Effector memory CD4-positive, alpha-beta T cell (primary cell): ENCODE measurements at places on chromosomes 3 and 15.

DNA sequence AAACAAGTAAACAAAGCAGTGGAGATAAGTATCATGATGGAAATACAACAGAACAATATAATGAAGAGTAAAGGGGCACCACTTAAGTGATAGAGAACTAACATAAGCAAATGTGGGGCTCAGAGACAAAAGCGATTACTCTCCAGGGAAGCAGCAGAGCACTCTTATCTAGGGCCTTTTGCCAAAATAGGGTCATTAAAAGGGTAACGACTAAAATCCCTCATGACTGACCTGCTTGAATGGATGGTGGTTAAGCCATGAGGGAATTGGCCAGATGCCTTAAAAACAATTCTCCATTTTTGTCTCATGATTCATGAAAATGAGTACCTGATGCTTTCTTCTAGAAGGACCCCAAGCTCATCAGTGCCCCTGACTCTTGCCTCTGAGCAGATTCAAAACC, 3.2 kb upstream of the SLC7A14 start:
- H3K27me3 ChIP-seq: peaks cover 7% of the 10 kb centered on the region
- no peaks in the 10 kb centered on the region for H3K36me3 ChIP-seq
- H3K4me1 ChIP-seq: no peaks in the 10 kb centered on the region
- no peak overlapping the region for H3K4me3 ChIP-seq
- no peak for DNase-seq

DNA sequence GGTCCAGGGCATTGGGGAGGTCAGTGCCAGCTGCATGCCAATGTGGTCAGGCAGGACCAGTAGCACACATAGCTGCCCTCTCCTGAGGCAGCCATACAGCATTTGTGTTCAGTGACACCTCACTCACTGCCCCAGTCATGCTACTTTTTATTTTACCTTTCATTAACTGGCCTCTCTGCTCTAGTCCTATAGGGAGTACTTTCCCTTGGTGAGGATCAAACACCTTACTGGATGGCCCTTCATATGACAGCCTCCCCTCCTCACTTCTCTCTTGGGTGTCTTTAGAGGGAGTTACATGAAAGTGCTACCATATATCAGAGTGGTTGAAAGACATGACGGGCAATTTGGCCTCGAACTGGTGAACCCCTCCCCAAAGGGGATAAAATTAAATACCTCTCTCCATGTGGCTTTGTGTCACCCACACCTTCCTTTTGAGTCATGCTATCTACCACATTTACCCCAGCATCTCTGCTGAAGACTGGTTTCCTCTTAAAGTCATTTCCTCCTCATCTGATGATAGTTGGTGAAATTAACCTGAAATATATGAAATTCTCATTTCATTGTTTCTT, 17.6 kb downstream of the RLBP1 start:
- H3K4me3 ChIP-seq: no peak overlapping the region
- H3K27ac ChIP-seq: no peak overlapping the region
- H3K4me1 ChIP-seq: peaks cover 20% of the 10 kb centered on the region
- no peaks in the 10 kb centered on the region for H3K27me3 ChIP-seq

- H3K27ac ChIP-seq: no peak overlapping the region
- H3K4me3 ChIP-seq: no peak overlapping the region
- peaks cover 7% of the 10 kb centered on the region for H3K36me3 ChIP-seq
- no peaks in the 10 kb centered on the region for H3K27me3 ChIP-seq
- no peak for DNase-seq
Measured at GRCh38 chr3:126986001-126986400, 3.1 kb downstream of the PLXNA1 start.

DNA sequence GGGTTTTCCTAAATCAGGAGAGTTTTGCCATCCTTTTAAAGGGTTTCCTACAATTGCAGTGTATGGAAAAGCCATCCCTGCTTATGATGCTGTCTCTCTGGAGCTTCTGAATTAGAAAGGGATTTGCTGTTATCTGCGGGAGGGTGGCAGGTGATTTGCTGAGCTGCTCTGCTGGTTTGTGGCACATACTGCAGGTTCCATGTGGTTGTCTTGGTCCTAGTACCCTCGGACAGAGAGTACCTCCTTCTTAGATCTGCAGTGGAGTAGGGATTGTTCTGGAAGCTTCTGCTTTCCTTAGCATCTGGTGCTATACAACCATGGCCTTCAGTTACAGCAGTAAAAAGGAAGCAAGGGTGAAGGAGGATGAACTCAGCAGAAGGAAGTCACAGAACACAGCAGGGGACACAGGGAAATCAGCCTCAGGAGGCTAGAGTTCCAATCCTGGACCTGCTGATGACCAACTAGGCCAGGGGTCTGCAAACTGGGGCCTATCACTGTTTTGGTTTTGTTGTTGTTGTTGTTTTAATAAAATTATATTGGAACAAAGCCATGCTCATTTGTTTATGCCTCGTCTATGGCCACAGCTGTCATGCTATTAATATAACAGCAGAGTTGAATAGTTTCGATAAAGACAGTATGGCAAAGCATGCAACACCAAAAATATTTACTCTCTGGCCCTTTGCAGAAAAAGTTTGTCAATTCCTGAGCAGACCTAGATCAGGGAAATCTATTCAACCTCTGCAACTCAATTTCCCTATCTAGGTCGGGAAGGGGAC, 39.5 kb downstream of the STARD5 start:
- H3K27me3 ChIP-seq: no peaks in the 10 kb centered on the region
- H3K27ac ChIP-seq: no peak overlapping the region
- no peaks in the 10 kb centered on the region for H3K36me3 ChIP-seq
- H3K4me3 ChIP-seq: no peak overlapping the region

DNA sequence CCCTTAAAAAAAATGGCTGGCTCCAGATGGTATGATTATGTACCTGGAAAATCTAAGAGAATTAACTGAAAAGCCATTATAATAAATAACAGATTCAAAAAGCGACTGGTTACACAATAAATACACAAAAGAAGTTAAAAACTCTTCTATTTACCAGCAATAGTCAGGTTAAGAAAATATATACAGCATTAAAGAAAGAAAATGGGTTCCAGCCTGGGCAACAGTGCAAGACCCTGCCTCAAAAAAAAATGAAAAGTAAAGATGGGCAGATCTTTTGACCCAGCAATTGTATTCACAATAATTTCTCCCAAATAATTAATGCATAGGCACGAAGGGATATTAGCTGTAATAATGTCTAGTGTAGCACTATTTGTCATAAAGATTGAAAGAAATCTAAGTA, 8.7 kb downstream of the TBC1D5 start:
- H3K27ac ChIP-seq: no peak overlapping the region
- no peaks in the 10 kb centered on the region for H3K4me1 ChIP-seq
- no peak for DNase-seq

GRCh38 chr3:99607151-99607550, 31.2 kb upstream of the COL8A1 start:
- no peaks in the 10 kb centered on the region for H3K36me3 ChIP-seq
- H3K27ac ChIP-seq: no peak overlapping the region
- DNase-seq: no peak
- H3K4me3 ChIP-seq: no peak overlapping the region

GRCh38 chr3:64918989-64919388, 231.2 kb upstream of the ADAMTS9 start:
- H3K27me3 ChIP-seq: no peaks in the 10 kb centered on the region
- no peak for DNase-seq
- no peaks in the 10 kb centered on the region for H3K36me3 ChIP-seq
- no peak overlapping the region for H3K4me3 ChIP-seq
- H3K4me1 ChIP-seq: no peaks in the 10 kb centered on the region
- no peak overlapping the region for H3K27ac ChIP-seq

DNA sequence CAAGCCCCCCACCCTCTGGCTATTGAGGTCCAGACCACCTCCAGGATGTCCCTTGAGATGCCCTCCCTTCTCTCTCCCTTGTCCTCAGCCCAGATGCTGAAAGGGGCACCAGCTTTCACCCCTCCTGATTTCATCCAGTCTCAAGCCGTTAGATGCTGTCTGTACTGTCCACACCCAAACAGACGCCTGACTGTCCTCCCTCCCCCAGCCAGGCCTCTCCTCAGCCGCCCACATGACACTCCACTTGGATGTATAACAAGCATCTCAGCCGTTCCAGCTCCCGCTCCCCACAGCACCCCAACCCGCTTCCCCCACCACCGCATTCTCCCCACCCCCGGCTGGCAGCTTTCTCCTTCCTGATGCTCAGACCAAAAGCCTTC, 25.0 kb upstream of the CYP11A1 start:
- DNase-seq: no peak
- no peak overlapping the region for H3K4me3 ChIP-seq
- no peak overlapping the region for H3K27ac ChIP-seq
- H3K36me3 ChIP-seq: no peaks in the 10 kb centered on the region
- H3K27me3 ChIP-seq: no peaks in the 10 kb centered on the region
- H3K4me1 ChIP-seq: no peaks in the 10 kb centered on the region

- DNase-seq: no peak
- no peaks in the 10 kb centered on the region for H3K27me3 ChIP-seq
- H3K36me3 ChIP-seq: peaks cover 81% of the 10 kb centered on the region
- H3K4me3 ChIP-seq: no peak overlapping the region
- no peaks in the 10 kb centered on the region for H3K4me1 ChIP-seq
Measured at GRCh38 chr3:52694528-52695189, 8.8 kb downstream of the GNL3 start.

- H3K4me1 ChIP-seq: no peaks in the 10 kb centered on the region
- H3K27me3 ChIP-seq: no peaks in the 10 kb centered on the region
- H3K36me3 ChIP-seq: no peaks in the 10 kb centered on the region
- no peak overlapping the region for H3K27ac ChIP-seq
Measured at GRCh38 chr15:28861031-28861534, 12.6 kb upstream of the GOLGA6L7 start.

GRCh38 chr15:84804005-84804900, 12.9 kb upstream of the ALPK3 start:
- H3K4me3 ChIP-seq: no peak overlapping the region
- H3K27ac ChIP-seq: no peak overlapping the region
- DNase-seq: no peak
- H3K36me3 ChIP-seq: peaks cover 34% of the 10 kb centered on the region
- H3K4me1 ChIP-seq: no peaks in the 10 kb centered on the region

- no peak overlapping the region for H3K4me3 ChIP-seq
- no peaks in the 10 kb centered on the region for H3K27me3 ChIP-seq
- H3K36me3 ChIP-seq: no peaks in the 10 kb centered on the region
- no peak overlapping the region for H3K27ac ChIP-seq
- H3K4me1 ChIP-seq: no peaks in the 10 kb centered on the region
Measured at GRCh38 chr3:1117843-1118473, 25.1 kb downstream of the CNTN6 start.

- H3K27me3 ChIP-seq: no peaks in the 10 kb centered on the region
- H3K36me3 ChIP-seq: peaks cover 4% of the 10 kb centered on the region
- peaks cover 13% of the 10 kb centered on the region for H3K4me1 ChIP-seq
- H3K27ac ChIP-seq: peak overlapping the region; percentile 61
- DNase-seq: peak; percentile 45
Measured at GRCh38 chr3:44439499-44440295, 37.8 kb downstream of the ZNF445 start.

DNA sequence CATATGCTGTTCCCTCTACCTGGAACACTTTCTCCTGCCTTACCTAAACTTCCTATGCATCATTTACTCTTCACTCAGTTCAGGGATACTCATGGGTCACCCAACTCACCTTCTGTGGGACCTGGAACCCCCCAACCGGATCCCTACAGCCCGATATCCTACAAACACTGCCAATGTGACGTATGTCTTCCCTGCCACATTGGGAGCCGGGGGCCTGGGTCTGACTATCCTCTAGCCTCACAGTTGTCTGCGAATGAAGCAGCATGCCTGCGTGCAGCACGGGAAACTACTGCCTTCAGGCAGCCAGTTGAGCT, 405 bp downstream of the NPRL2 start:
- peak overlapping the region; percentile 81 for H3K4me3 ChIP-seq
- H3K36me3 ChIP-seq: peaks cover 42% of the 10 kb centered on the region
- H3K27ac ChIP-seq: peak overlapping the region; percentile 94
- no peak for DNase-seq

GRCh38 chr3:190322604-190323245, 479 bp upstream of the CLDN1 start:
- H3K4me3 ChIP-seq: peak overlapping the region; percentile 39
- peaks cover 5% of the 10 kb centered on the region for H3K27me3 ChIP-seq
- H3K4me1 ChIP-seq: peaks cover 5% of the 10 kb centered on the region
- no peak for DNase-seq
- H3K36me3 ChIP-seq: no peaks in the 10 kb centered on the region

- H3K4me1 ChIP-seq: no peaks in the 10 kb centered on the region
- H3K4me3 ChIP-seq: no peak overlapping the region
- DNase-seq: no peak
- no peaks in the 10 kb centered on the region for H3K27me3 ChIP-seq
- no peak overlapping the region for H3K27ac ChIP-seq
Measured at GRCh38 chr3:117526470-117527079, 817.0 kb downstream of the TUSC7 start.

DNA sequence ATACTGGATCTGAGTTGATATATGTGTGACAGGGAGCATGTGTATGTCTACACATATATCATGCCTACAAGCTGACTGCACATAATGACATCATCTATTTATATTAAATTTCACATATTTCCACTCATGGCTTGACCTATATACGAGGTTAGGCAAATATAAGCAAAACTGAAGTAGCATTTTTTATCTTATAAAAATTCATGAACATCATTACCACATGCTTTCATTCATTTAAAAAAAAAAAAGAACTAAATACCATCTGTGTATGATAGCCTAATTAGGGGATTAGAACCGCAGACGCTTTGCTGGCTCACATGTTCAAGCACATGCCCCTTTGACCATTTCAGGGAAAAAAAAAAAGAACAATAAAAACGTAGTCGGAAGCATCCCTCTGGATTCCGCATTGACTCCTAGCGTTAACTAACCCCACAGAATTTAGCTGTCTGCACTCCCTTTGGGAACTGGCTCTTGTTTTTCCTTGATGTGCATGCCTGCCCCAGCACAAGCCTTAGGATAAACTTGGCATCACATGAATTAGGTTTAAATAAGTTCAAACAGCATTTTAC, 888.4 kb downstream of the ROBO1 start:
- H3K27me3 ChIP-seq: no peaks in the 10 kb centered on the region
- no peaks in the 10 kb centered on the region for H3K4me1 ChIP-seq
- H3K27ac ChIP-seq: no peak overlapping the region

DNA sequence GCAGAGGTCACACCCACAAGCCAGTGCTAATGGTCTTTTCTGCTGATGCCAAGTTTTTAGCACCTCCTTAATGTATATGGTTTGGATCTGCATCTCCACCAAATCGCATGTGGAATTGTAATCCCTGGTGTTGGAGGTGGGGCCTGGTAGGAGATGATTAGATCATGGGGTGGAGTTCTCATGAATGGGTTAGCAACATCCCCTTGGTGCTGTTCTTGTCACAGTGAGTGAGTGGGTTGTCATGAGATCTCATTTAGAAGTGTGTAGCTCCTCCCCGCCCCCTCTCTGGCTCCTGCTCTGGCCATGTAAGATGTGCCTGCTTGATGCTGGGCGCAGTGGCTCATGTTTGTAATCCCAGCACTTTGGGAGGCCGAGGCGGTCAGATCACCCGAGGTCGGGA, 37.3 kb upstream of the KLHL6 start:
- H3K27me3 ChIP-seq: no peaks in the 10 kb centered on the region
- no peak overlapping the region for H3K27ac ChIP-seq
- H3K36me3 ChIP-seq: no peaks in the 10 kb centered on the region
- peaks cover 7% of the 10 kb centered on the region for H3K4me1 ChIP-seq

GRCh38 chr3:156551746-156552145, 3.2 kb downstream of the SSR3 start:
- no peak overlapping the region for H3K27ac ChIP-seq
- peaks cover 47% of the 10 kb centered on the region for H3K36me3 ChIP-seq
- peaks cover 5% of the 10 kb centered on the region for H3K4me1 ChIP-seq
- H3K4me3 ChIP-seq: no peak overlapping the region

GRCh38 chr3:152113992-152114651, 154.6 kb upstream of the MBNL1 start:
- H3K4me3 ChIP-seq: no peak overlapping the region
- H3K27me3 ChIP-seq: no peaks in the 10 kb centered on the region
- no peaks in the 10 kb centered on the region for H3K4me1 ChIP-seq
- no peaks in the 10 kb centered on the region for H3K36me3 ChIP-seq
- no peak for DNase-seq
